ENCODE measurements at places on chromosomes 13 and 19.

GRCh38 chr19:30854661-30855060, 482.5 kb downstream of the ZNF536 start:
- no peak for DNase-seq

GRCh38 chr13:64962404-64962803, 2267.7 kb downstream of the PCDH9 start:
- DNase-seq = no peak

DNA sequence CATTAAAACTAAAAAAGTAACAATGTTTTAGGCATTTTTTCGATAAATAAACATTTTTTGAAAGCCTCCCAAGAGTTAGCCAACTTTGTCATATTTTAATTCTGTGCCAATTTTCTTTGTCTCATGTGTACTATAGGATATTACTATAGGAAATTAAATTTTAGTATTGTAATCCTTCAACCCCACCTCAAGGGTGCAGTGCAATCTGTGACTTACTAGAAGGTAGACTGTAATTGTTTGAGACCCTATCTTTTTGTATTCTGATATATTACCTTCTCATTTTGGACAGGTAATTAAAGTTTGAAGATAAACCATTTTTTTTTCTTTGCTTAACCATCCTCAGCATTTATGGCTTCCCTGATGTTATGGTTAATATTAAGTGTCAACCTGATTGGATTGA, 457.8 kb downstream of the PCDH20 start:
- no peak for DNase-seq

DNA sequence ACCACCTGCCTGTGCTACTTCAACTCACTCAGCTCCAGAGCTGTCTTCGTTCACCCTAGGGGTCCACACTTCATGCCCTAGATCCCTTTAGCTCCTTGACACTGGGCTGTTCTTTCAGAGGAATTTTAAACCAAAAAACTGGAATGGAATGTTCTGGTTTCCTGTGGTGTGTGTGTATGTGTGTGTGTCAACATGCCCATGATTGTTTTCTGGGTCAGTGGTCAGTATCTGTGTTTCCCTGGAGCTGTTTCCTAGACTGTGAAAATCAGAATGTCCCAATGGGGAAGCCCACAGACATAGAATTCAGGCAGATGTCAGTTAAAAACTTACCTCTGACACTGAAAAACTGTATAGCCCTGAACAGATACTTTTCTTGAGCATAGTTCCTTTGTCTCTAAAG, 1.3 kb downstream of the PMIS2 start:
- no peak for DNase-seq

DNA sequence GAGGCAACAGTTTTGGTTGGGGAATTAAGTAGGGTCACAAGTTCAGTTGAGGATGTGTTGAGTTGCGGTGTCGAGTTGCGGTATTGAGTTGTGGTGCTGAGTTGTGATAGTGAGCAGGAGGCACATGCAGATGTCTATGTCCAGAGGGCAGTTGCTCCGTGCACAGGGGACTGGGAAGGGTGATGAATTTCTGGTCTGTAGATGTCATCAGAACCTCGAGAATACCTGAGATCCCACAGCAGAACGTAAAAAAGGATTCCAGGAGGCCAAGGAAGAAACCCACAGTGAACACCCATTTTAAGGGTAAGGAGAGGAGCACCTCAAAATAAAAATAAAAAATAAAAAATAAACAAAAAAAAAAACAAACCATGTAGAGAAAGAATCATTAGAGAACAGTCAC, 354.4 kb upstream of the ARGLU1 start:
- DNase-seq = no peak

GRCh38 chr19:48190288-48190884, 19.9 kb downstream of the ZSWIM9 start:
- peak; percentile 88 for DNase-seq

DNA sequence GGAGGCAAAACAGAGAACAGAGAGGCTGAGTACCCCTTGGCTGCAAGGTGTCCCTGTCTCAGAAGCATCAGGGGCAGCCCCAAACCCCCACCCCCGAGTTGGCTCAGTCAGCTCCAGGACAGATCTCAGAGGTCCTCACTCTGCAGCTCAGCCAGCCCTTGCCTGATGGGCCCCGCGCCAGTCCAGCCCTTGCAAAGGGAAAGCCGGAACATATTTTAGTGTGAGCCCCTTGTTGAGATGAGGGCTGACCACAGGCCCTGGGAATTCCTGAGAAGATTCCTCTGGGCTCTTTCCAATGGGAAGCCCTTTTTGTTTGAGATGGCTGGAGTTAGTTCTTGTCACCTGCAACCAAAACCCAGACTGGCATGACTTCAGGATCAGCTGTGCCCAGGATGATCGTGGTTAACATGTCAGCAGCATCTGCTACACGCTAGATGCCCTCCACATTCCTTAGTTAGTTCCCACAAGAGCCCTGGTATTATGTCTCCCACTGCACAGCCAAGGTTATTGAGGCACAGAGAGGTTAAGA, 33.9 kb upstream of the CCNE1 start:
- no peak for DNase-seq

DNA sequence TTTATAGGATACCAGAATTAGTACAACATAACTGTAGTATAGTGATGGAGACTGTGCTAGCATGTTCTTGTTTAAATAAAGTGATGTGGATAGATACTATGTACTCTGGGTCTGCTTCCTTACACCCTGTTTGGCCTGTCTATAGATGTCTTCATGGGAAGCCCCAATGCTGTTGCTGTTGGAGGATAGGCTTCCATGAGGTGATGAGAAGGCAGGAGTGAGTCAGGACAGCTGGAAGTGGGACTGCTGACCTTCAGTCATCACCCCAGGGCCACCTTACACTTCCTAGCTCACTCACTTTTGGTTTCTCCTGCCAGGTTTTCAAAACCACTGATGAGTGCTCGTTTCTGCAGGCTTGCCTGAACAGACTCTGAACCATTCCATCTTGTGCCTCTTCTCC, 4.2 kb downstream of the KCTD4 start:
- DNase-seq = no peak

DNA sequence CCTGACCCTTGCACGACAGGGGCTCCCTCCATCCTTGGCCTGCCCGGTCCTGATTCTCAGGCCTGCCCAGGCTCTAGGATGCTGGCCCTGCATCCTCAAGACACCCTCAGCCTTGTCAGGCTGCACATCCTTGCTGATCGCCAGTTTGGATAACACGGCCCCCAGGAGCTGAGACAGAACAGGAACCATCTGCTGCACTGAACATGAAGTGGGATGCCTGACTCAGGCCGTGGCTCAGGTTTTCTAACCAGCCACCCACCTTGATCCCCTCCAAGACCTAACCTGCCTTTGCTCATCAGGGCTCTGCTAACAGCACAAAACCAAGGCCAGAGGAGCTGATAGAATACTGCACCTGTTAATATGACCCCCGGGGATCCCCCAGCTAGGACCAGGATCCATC, 56.0 kb downstream of the EPS15L1 start:
- DNase-seq = no peak

DNA sequence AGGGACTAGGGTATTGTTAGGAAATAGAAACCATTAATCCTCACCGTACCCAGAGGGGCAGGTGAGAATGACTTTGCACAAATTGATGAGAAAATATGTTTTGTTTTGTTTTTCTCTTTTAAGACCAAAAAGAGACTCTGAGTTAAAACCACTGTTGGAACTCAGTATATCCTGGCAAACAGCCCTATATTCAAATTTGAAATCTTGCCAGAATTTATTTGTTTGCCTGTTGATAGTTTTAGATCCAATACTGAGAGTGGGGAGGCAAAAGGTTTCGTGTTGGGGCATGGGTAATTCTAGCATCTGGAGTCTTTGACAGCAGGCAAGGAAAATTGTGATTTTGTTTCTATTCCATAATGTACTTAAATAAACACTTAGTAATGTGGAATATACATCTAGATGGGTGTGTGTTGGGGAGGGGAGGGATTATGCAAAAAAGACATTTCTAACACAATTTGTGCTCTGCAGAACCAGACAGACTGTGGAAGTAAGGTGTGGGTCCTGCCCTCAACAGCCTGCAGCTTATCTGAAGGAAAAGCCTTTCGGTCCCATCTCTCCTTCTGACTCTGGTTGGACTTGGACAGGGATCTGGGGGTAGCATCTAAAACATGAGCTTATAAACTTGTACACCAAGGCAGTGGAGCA, 190.7 kb downstream of the OXGR1 start:
- DNase-seq = no peak

GRCh38 chr13:96089749-96090239, at the start of gene HS6ST3:
HS6ST3 (plus strand) TSS chr13:96090107.
- DNase-seq = peak; percentile 75

DNA sequence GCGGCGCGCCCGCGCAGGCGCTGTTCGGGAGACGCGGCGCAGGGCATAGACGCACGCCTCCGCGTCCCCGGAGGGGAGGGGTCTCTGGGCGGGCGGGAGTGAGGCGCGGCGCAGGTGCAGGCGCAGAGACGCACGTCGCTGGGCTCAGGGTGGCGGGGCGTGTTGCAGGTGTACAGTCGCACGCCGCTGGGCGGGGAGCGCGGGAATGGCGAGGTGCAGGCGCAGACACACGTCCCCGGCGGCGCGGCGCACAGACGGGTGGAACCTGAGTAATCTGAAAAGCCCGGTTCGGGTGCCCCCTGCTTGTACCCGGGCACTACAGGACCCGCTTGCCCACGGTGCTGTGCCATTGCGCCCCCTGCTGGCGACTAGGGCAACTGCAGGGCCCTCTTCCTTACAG, 44.7 kb downstream of the PLPP2 start:
- peak; percentile 21 for DNase-seq

GRCh38 chr19:32649751-32650150, 25.2 kb downstream of the ANKRD27 start:
- no peak for DNase-seq

- DNase-seq = peak; percentile 96
Measured at GRCh38 chr19:48752496-48753365, at the start of gene FUT1. FUT1 (minus strand) TSS chr19:48752641; CDS start chr19:48751281, 1,360 bp downstream.

DNA sequence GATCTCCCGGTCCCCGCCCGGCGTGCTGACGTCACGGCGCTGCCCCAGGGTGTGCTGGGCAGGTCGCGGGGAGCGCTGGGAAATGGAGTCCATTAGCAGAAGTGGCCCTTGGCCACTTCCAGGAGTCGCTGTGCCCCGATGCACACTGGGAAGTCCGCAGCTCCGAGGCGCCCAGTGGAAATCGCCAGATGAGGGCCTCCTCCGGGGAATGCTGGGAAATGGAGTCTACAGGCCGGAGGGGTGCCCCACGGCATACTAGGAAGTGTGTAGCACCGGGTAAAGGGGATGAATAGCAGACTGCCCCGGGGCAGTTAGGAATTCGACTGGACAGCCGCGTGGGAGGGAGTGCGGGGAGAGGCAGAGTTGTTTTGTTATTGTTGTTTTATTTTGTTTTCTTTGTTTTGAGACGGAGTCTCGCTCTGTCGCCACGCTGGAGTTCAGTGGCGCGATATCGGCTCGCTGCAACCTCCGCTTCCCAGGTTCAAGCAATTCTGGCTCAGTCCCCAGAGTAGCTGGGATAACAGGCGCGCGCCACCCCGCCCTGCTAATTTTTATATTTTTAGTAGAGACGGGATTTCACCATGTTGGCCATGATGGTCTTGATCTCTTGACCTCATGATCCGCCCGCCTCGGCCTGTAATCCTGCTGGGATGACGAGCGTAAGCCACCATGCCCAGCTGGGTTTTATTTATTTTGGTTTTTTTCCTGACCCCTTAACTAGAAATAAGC, 390 bp upstream of the PPP1R12C start:
- DNase-seq = peak; percentile 98

GRCh38 chr13:76286178-76286577, 600.0 kb downstream of the KCTD12 start:
- DNase-seq = no peak
